ENCODE measurements at places on chromosomes 13 and 19.

GRCh38 chr13:77056382-77056781 lies 29.4 kb upstream of the FBXL3 start:
- DNase-seq, result no peak

- DNase-seq, result no peak
These were observed 23.2 kb downstream of the EGLN2 start for GRCh38 chr19:40822161-40822560.

DNA sequence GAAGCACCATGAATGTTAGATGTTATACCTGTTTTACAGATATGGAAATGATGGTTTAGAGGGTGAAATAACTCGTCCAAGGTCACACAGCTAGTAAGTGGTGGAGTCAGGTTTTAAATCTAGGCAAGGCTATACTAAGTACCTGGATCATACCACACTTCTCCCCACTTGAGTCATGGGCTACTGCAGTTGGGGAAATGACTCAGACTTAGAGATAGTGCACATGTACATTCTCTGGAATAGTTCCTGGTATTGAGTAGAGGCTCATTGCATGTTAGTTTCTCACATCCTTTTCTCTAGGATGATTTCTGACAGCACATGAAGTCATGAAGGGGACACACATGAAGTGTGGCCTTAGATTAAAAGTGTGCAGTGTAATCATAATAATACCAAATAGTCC lies 76.2 kb upstream of the TNFSF11 start:
- DNase-seq, result no peak

DNA sequence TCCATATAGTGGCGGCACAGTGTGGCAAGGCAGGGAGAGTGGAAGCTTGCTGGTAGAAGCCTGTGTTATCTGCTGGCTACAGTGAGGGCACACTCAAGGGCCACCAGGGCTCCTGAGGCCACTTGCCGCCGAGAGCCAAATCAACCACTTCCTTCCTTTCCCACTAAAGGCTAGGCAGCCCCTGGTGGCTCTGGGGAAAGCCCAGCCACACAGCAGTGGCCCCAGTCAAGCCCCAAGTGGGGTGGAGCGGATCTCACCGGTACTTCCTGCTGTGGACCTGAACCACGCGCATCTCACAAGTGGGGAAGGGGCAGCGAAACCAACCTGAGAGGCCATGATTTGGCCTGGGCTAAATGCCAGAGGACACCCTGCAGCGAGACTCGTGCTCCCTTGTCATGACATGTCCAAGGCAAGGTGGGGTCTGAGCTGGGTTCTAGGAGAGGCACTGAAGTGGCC lies 21.9 kb upstream of the SLC35E1 start:
- DNase-seq, result peak; percentile 54

DNA sequence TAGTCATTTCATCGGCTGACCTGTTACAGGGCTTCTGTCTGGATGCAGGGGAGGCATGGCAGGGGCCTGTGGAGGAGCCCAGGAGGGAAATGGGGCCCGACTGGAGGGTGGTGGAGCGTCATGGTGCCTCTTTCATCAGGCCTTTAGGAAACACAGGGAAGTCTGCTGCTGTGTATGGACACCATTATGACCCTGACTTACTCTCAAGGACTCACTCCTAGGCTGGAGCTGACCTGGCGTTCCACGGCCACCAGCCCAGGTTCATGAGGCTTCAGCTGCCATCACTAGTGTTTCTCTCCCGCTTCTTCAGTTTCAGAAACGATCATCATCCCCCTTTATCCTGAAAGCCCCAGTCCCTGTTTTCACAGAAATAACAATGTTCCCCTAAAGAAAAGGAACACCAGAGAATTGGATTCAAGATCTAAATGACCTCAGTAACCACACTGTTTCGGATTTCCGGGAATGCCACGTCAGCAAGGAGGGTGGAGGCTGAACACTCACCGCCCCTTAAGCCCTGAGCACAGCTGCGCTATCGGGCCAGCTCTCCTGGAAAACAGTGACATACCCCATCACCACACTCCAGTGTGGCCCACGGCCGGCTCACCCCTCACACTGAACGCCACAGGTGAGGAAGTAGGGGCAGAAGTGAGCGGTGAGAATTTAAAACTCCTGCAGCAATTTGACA lies 67.6 kb downstream of the SOX1 start:
- no peak for DNase-seq

- DNase-seq, result no peak
These were observed 702 bp downstream of the PTH2 start for GRCh38 chr19:49422407-49423070.

- no peak for DNase-seq
These were observed 34.4 kb downstream of the RAP2A start for GRCh38 chr13:97468331-97468730.

DNA sequence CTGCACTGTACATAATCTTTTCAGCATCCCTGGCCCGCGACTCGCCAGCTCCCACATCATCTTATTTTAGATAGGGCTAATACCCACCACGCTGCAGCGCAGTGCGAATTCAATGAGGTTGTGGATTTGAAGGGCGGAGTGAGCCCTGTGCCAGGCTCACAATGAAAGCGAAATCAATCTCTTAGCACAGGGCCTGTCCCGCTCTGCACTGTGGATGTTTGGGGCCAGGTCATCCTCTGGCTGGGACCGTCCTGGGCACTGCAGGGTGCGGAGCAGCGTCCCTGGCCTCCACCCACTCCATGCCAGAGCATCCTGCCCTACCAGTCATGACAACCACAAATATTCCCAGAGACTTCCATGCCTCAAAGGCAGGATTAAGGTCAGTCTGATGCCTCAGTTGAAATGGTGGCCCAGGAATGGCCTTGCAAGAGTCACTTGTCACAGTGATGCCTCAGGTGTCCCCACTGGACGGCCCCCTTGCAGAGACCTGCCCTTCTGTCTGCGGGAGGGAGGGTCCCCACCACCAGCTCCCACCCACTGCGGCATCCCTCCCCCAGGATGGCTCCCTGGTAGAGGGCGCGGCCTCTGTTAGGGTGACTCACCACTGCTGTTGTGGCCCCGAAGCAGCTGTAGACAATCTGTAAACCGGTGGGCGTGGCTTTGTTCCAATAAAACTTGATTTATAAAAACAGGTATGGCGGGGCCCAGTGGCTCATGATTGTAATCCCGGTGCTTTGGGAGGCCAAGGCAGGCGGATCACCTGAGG lies 5.6 kb downstream of the UHRF1 start:
- peak; percentile 66 for DNase-seq

DNA sequence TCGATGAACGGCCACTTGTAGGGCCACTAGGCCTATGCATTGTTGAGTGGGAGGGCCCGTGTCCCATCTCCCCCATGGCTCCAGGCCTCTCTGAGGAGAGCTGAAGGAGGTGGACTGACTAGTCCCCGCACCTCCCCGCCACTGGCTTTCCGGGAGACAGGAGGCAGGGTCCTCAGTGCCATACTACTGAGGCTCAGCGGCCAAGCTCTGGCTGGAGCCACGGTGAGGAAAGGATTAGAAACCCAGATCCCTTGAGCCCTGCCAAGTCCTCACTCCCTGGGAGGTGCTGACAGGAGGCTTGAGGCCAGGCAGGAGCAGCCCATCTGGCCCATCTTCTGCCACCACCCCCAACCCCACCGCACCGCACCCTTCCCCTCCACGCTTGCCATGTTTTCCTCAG lies 29.0 kb downstream of the CCDC8 start:
- DNase-seq, result no peak

DNA sequence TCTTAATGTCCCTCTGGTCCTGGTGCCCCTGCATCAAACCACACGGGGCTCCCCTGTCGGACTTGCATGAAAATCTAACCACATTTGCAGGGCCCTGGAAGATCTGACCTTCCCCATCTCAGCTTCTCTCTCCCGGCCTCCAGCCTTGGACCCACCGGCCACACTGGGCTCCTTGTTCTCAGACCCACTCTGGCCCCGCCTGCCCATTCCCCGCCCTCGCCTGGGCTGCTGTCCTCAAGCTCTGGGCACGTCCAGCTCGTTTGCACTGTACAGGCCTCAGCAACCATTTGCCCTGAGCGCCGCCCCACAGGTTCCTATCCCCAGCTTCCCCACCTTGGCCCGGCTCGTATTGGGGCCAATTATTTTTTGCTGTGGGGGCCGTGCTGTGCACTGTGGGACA lies 10.5 kb downstream of the MYO9B start:
- no peak for DNase-seq

GRCh38 chr13:60491531-60491930 lies 94.5 kb downstream of the TDRD3 start:
- no peak for DNase-seq

GRCh38 chr13:111360452-111360851 lies 40.0 kb downstream of the TEX29 start:
- DNase-seq, result no peak

DNA sequence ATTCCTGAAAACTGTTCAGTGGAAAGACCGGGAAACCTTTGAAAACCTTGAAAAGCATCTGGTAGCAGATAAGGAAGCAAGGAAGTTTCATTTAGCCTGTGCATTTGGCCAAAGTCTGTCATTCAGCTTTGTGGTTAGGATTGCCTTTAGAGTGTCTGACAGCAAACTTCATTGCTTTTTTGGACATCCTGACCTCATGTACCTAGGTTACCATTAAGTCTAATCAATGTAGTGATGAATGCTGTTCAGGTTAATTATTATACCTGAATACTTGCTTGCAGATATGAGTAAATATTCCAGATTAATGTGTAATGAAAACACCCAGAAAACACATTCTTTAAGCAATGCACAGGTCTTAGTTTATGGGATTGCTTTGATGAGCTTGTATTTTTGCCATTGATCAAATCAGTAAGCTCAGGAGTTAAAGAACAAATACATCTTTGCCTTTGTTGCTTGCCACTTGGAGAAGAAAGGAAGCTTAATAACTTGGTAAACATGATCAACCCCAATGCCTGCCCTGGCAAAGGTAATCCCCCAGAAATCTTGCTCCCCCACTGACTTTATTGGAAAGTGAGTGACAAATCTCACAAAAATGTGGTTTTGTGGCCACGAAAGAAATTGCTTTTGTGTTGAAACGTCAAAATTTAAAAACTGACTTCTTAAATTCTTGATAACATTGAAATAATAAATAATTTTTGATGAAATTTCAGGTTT lies 87.4 kb downstream of the SLC15A1 start:
- DNase-seq, result no peak

GRCh38 chr13:110399801-110400200 lies 92.7 kb downstream of the COL4A2 start:
- DNase-seq, result no peak

GRCh38 chr19:1698636-1699035 lies 46.2 kb upstream of the TCF3 start:
- no peak for DNase-seq

DNA sequence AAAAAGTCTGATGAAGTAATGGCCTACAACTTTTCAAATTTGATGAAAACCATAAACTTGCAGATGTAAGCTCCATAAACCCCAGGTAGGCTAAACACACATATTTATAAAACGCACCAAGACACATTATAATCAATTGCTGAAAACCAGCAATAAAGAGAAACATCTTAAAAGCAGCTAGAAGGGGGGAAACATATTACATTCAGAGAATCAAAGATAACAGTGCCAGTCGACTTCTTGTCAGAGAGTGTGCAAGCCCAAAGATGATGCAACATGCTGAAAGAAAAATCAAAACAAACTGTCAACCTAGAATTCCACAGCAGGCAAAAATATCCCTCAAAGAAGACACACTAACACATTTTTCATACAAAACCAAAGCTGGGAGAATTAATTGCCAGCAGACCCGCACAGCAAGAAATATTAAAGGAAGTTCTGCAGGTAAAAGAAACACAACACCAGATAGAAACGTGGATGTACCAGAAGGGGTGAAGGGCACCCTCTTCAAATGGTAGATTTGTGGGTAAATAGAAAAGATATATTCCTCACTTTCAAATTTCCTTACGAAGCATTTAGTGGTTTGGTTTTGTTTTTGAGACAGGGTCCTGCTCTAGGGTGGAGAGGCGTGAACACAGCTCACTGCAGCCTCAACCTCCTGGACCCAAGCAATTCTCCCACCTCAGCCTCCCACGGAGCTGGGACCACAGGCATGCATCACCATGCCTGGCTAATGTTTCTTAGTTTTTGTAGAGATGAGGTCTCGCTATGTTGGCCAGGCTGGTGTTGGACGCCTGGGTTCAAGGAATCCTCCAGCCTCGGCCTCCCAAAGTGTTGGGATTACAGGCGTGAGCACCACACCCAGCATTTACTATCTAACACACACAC lies 16.5 kb upstream of the ATP1A3 start:
- DNase-seq, result no peak

DNA sequence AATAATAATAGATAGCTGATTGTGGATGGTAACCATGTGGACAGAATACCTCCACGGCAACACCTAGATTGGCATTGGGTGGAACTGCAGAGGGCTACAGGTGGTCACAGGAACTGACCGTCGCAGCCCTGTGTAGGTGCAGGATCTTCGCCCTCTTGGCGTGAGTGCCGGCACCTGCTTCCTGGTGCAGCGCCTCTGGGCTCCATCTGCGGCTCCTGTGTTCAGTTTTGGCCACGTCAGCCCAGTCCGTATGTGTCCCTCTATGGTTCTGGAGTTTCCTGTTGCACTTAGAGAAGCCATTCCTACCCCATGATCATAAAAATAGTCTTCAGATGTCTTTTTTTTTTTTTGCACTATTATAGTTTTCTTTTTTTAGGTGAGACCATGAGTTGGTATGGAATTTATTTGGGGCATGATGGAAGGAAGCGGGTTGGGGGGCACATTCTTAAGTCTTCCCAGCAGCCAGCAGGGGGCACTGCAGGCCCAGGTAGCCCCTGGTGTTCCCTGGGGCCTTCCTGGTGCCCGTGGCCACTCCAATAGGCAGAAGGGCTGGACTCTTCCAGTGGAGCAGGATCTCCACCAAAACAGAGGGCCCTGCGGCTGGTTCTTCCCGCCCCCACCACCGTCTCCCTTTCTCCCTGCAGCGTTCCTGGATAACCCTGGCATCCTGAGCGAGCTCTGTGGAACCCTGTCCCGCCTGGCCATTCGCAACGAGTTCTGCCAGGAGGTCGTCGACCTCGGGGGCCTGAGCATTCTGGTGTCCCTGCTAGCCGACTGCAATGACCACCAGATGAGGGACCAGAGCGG lies 10.1 kb upstream of the SLC25A42 start:
- peak; percentile 32 for DNase-seq

GRCh38 chr19:48290771-48291488 lies 21.0 kb downstream of the ZNF114 start:
- peak; percentile 37 for DNase-seq

GRCh38 chr13:110396913-110397381 lies 89.9 kb downstream of the COL4A2 start:
- DNase-seq, result no peak
